Ovary (tissue), 10 donors: ENCODE measurements at places on chromosomes 7 and 10. TPM values are rescaled to one million over a fixed set of nuclear protein-coding genes. Genes with fewer than 3 reads are reported as not detected.

- DNase-seq: no peak
Observed at GRCh38 chr10:80283536-80284199, 5.8 kb downstream of the MAT1A start.

GRCh38 chr10:17175551-17175950 lies 25.9 kb downstream of the TRDMT1 start:
- DNase-seq: no peak

GRCh38 chr7:6730343-6730633 lies 23.5 kb upstream of the ZNF12 start:
- DNase-seq: no peak

DNA sequence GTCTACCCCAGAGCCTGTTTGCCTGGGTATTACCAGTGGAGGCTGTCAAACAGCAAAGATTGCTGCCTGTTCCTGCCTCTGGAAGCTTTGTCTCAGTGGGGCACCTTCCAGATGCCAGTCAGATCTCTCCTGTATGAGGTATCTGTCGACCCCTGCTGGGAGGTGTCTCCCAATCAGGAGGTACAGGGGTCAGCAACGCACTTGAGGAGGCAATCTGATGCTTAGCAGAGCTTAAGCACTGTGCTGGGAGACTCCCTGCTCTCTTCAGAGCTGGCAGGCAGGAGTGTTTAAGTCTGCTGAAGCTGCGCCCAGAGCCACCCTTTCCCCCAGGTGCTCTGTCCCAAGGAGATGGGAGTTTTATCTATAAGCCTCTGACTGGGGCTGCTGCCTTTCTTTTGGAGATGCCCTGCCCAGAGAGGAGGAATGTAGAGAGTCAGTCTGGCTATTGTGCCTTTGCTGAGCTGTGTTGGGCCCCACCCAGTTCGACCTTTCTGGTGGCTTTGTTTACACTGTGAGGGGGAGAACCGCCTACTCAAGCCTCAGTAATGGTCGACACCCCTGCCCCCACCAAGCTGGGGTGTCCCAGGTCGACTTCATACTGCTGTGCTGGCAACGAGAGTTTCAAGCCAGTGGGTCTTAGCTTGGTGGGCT lies 62.2 kb downstream of the PPP1R9A start:
- DNase-seq: no peak

DNA sequence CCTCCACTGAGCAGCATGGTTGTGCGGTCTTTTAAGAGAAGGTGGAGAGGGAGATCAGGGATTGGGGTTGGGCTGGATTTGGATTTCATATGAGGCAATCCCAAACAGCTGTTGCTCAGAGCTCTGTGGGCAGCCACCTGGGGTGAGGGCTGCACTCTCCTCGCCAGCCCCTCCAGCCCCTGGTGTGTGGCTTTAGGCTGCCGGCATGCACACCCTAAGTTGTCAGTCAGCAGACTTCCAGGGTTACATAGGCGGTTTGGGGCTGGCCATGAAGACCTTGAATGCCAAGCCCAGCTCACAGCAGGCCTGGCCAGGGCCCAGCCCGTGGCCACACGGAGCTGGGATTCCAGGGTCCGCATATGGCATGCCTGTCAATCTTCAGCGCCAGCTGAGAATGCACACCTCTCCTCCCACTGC lies 54.8 kb downstream of the ZMIZ1 start:
- DNase-seq: no peak

DNA sequence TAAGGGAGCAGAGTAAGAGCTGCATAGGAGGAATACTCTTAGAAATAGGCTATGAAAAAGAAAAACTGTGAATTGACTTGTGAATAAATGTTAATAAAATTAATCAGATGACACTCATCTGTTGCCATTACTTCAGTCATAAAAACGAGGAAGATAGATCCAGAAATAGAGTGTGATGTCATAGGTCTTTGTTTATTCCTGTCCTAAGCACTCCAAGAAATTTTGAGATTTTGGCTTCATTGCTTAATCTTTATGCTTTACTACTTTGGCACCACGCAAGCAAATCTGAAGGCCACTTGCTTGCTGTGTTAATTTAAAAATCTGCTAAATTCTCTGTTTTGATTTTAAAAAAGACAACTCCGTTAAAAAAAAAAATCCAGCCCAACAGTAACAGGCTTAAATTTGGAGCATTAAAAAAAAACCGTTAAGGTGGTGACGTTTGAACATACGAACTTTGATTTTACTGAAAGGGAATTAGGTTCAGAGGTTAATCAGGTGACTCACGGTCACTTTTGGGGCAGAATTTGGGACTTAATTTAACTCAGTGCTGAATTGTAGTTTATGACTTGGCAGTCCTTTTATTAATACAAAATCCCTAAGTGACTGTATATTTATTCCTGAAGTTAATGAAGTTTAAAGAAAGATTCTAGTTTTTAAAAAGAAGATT lies 3.4 kb downstream of the IFRD1 start:
- no peak for DNase-seq

DNA sequence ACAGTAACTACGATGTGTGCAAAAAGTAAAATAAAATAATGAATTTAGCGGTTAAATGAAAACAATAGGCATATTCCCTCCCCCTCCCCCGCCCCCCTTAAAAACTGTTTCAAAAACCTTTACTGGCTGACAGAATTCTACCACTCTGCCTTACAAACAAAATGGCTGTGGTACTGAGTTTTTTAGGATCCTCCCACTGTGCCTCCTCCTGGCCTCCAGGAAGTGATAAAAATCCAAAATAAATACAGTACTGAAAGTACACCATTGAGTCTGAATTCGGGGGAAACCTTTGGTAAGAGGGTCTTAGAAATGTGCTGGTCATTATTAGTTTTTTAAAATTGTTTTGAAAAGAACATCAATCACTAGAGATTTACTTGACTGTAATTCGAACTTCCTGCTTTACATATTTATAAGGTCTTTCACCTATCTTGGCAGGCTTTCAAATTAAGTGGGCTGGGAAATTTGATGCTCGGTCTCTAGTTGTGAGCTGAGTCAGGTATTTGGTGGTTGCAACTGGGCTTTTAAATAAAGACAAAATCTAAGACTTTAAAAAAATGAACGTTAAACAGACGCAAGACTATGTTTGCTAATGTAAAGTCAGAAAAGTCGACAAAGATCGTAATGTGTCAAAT lies 32.5 kb upstream of the EPC1 start:
- no peak for DNase-seq

Gene ADRB1
- 1.1 TPM for total RNA-seq

Gene CELF2
- total RNA-seq: 93.5 TPM

Gene LRRTM3
- 1.3 TPM for total RNA-seq
